ENCODE measurements at places on chromosomes 5 and 9.

DNA sequence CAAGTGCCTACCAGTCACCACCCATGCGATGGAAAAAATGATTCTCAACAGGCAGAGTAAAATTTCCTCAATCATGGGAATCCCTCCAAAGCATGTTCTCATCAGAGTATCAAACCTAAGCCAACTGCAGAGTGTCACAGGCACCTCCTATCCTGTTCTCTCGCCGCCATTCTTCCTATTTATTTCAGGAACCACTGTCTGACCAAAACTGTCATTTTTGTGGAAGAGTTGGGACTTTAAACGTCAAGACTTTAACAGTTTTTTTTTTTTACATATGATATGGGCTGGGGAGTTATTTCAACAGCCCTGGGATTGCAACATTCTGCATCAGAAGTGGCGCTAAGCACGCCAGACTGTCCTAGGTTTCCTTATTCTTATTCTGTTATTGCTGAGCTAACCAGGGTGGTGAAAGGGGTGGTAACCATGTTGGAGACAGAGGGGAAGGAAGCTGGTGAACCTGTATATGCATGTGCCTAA lies 29.5 kb downstream of the PFDN1 start:
- no peak for DNase-seq

DNA sequence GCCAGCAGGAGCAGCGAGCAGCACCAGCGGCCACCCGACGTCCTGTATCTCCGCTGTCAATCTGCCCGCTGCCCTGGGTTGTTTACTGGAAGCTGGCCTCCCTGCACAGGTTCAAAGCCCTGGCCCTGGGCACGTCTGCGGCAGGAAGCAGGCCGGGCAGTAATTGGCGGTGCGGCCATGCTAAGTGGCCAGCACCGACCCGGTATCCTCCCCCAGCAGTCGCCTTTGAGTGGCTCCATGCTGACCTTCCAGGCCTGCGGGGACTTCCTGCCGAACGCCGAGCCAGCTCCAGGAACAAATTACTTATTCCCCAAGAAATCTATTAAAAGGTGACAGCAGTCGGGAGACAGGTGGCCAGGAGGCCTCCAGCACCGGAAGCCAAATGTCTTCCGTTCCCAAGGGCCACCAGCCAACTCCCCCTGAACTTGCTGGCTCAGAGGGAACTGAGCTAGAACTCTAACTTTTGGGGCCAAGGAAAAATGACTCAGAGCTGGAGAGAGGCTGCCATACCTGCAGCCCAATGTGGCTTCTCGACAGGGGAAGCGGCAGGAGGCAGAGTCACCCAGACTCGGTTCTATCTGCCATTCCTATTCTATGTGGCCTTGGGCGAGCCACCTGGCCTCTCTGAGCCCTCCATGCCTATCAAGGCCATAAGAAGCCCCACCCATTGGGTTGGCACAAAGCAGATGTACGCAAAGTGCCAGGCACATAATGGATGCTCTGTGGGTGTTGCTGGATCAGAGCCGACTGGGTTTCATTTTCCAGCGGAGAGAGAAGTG lies 13.7 kb upstream of the PSMB7 start:
- no peak for DNase-seq

GRCh38 chr9:101625876-101626275 lies 31.1 kb upstream of the PPP3R2 start:
- no peak for DNase-seq

DNA sequence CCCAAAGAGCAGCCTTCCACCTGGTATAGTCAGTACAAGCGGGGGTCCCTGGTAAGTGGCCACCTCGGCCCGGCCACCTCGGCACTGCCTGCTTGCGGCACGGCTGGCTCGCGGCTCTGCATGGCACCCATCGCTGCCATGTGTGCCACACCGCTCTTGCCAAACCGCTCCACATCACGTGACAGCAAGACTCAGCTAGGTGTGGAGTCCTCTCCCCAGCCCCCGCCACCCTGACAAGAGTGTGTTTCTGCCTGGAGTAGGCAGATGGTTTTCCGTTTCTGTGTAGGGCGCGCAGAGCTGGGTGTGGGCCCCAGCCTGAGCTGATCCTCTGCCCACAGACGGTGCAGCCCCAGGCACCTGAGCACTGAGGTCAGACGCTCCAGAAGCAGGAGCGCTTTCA lies 50.5 kb upstream of the FCN2 start:
- DNase-seq: no peak

DNA sequence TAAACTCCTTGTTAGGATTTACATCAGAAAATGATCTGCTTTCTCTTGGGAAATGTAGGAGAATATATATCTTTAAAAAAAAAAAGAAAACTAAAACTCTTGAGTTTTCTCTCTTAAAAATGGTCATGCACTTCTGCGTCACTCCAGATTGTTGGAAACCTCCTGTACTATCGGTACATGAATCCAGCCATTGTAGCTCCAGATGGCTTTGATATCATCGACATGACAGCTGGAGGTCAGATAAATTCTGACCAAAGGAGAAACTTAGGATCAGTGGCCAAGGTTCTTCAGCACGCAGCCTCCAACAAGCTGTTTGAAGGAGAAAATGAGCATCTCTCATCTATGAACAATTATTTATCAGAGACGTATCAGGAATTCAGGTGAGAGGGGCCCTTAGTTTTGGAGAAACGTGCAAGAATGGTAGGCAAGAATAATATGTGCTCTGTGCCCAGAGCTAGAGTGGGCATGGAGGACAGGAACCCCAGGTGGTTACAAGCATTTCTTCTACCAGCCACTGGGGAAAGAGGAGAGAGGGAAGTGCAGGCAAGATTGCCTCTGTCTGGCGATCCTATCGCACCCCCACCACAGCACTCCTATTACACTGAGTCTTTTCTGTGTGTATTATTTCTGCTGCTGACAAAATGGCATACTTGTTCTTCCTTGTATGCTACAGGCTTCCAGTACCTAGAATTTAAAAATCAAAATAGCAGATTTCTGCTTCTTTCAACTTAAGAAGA lies 41.4 kb upstream of the F2R start:
- no peak for DNase-seq

GRCh38 chr5:143118222-143118621 lies 285.3 kb downstream of the NR3C1 start:
- DNase-seq: no peak

GRCh38 chr9:128298535-128299482 lies 22.7 kb downstream of the SWI5 start:
- DNase-seq: no peak

DNA sequence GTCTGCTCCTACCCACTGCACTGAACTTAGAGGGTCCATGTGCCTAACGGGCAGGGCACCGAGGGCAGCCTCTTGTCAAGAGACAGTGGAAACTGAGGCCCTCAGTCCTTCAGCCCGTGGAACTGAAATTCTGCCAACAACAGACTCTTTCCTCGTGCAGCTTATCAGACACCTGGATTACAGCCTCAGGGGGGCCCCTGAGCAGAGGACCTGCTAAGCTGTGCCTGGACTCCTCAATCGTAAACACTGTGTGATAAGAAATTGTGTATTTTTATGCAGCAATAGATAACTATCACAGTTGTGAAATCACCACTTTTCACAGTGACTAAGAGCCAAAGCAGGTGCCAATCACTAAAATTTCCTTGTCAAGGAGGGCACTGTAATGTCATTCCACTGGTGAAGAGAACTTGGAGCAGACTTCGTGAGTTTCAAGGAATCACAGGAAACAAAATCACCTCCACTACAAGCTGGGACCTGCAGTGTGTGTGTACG lies 33.4 kb upstream of the CTSV start:
- no peak for DNase-seq

DNA sequence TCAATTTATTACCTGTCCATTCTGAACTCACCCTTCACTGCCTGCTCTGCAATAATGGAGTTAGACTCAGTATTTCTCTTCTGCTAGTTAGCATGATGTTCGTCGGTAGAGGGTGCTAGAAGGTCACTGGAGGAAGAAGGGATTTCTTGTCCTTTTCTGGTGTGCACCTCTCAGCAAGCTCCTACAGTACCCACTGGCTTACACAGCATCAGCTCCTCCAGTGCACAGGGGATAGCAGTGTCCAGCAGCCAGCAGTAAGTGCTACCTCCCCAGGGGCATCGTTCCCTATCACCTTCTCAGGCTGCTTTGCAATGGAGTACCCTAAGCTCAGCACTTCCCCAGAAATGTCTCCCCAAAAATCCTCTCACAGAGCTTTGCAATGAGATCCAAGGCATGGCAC lies 45.9 kb upstream of the APC start:
- no peak for DNase-seq

DNA sequence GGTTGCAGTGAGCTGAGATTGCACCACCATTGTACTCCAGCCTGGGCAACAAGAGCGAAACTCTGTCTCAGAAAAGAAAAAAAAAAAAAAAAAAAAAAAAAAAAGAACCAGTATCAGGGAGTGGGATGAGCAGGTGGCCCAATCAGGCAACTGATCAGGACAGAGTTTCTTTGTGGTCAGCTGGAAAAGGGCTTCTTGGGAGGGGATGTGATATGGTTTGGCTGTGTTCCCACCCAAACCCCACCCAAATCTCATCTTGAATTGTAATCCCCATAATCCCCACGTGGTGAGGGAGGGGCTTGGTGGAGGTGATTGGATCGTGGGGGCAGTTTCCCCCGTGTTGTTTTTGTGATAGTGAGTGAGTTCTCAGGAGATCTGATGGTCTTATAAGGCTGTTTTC lies 4.7 kb upstream of the GCNT1 start:
- DNase-seq: no peak

DNA sequence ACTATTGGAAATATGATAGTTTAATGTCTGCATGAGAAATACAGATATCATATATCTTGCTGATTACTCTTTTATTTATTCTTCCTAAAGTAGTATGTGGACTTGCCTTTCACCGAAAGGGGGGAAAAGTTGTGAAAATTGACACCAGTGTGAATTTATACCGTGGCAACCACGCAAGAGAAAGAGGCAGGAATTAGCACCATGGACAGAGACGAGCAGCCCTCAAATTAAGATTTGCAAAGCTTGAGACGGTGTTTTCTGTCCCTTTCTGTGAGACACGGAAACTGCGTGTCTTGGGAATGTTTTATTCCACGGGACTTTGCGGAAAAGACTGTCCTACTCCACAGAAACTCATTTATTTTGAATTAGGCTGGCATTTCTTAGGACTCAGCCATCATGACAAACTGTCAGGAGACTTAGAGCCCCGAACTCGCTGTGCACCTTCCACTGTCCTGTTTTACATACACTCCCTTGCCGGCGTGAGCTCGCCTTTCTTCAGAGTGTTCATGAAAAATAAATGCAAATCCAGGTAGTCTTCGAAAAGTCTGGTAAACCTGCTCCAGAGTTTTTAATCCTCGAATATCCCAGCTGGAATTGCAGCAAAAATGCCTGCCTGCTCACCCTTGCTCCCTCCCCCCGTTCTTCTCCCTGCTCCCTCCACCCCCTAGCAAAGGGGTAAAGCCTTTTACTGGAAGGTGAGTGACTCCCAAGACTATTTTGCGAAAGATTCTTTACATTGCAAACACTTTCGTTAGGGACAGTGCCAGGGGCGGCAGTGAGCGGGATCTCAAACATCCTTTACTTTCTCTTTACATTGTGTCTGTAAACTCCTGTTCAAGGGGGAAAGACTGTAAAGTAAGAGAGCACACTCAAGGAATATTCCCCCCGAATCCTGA lies 3.8 kb upstream of the ELAVL2 start:
- DNase-seq: no peak

DNA sequence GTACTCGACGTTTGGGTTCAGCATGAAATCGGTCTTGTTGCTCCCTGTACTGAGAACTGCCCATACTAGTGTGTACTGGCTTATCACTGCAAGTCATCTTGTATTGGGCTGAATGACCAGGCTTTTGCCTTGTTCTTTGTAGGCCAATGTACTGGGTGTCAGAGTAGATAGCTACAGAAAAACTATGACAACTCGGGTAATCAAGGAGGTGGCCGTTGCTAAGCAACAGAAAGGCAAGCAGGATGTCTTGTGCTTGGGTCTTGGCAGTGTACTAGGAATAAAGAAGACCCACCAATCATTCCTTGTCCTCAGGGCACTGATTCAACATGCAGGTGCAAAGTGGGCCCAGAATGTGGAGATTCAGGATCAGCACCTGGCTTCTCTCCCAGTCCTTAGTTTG lies 11.9 kb upstream of the SHISAL2B start:
- no peak for DNase-seq

DNA sequence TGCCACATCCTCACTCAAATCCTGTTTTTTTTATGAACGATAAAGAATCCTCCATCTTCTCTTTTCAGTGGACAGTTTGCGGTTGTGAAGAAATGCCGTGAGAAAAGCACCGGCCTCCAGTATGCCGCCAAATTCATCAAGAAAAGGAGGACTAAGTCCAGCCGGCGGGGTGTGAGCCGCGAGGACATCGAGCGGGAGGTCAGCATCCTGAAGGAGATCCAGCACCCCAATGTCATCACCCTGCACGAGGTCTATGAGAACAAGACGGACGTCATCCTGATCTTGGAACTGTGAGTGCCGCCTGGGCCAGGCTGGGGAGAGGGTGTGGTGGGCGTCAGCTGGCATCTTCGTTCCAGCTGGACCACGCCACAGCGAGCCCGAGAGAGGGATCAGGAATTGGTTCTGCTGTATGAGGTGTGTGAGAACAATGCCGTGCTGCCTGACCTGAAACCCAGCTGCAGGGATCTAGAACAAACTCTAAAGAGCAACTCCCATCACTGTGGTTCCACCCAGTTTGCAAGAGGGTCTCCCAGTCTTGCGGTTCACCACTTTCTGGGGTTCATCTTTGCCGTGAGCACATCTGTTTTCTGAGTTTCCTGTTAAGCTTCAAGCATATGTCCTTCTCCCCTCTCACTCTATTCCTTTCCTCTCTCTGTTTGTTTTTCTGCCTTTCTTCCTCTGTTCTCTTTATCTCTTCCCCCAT lies 107.4 kb downstream of the DAPK1 start:
- DNase-seq: no peak

GRCh38 chr5:148651528-148651927 lies 2.8 kb downstream of the HTR4 start:
- no peak for DNase-seq

GRCh38 chr9:12133416-12133815 lies 559.8 kb upstream of the TYRP1 start:
- no peak for DNase-seq

DNA sequence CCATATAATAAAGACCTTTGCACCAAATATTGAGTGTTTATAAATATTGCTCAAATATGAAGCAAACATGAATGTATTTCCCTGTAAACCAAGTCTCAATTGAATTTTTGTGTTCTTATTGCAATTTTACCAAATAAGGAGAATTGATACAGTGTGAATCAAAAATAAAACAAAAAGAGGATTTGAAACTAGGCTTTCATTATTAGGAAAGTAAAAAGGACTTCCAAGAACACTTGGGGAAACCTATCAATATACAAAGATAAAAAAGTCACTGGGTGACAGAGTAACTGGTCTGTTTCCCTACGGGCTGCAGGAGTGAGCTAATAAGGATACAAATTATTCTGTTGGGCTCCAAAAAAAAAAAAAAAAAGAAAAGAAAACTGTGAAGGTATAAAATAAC lies 44.8 kb upstream of the SNX2 start:
- DNase-seq: no peak

- DNase-seq: no peak
These were observed 161.2 kb downstream of the FGF18 start for GRCh38 chr5:171580502-171581265.

- DNase-seq: no peak
These were observed at the start of gene PCDHB1 for GRCh38 chr5:141050622-141051520. PCDHB1 (plus strand) TSS chr5:141051374; CDS start chr5:141051471, 97 bp downstream.

Measured in effector memory CD4-positive, alpha-beta T cell (primary cell).